Bone marrow (tissue), 2 donors: ENCODE measurements at places on chromosomes 6 and 20.
A peak's percentile ranks its signal among the peaks of the same experiment; 100 is the strongest.

GRCh38 chr20:7893014-7893730 is 47.1 kb downstream of the HAO1 start:
- DNase-seq: no peak

DNA sequence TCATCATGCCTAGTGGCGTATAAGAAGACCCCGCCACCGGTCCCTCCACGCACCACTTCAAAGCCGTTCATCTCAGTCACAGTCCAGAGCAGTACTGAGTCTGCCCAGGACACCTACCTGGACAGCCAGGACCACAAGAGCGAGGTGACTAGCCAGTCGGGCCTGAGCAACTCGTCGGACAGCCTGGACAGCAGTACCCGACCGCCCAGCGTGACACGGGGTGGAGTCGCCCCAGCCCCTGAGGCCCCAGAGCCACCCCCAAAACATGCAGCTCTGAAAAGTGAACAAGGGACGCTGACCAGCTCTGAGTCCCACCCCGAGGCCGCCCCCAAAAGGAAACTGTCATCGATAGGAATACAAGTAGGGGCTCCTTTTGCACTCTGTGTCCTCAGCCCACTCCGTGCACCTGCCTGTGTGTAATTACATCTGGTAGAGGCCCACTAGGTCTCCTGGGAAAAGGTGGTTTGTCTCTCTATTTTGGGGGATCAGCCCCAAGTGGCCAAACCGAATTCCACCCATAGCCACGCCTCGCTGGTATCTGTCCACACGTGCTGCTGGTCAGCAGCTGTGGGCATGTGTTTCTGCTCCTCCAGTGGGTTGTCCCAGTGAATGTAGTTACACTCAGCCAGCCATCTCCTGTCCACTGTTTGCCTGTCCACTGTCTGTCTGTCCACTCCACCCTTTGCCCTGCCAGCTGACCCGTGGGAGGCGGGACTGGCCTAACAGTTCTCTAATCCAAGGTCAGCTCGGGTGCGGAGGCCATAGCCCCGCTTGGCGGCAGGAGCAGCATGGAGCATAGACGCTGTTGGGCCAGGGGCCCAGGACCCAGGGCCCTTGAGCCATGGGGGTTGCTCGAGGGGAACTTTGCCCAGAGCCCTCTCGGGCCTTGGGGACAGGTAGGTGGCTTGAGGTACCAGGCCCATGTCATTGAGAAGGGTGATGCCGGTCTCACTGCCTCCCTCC is 44.3 kb upstream of the MYL9 start:
- DNase-seq: no peak

- no peak for DNase-seq
These were observed 20.8 kb downstream of the MUC22 start for GRCh38 chr6:31031095-31031494.

DNA sequence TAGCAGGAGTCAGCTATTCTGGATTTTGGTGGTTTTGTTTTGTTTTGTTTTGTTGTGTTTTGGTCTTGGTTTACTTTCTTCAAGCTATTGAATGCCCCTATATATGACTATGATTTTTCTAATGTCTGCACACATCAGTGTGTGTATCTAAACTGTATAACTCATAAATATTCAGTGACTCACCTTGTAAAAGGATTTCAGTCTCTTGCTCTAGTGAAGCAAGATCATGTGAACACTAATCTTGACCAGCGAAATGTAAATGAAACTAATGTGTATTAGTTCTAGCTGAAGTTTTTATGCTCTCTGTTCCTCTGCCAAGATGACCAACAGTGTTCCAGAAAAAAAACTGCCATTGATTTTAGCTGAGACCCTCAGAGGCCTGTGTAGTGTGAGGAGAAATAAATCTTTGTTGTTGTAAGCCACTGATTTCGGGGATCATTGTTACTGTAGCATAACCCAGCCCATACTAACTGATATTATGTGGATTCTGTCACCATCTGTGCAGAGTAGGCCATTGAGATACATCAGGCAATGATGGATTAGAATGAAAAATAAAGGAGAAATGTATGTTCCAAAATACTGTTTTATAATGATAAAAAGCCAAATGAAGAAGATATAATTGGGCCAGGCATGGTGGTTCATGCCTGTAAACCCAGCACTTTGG is 11.5 kb upstream of the BTBD9 start:
- no peak for DNase-seq

DNA sequence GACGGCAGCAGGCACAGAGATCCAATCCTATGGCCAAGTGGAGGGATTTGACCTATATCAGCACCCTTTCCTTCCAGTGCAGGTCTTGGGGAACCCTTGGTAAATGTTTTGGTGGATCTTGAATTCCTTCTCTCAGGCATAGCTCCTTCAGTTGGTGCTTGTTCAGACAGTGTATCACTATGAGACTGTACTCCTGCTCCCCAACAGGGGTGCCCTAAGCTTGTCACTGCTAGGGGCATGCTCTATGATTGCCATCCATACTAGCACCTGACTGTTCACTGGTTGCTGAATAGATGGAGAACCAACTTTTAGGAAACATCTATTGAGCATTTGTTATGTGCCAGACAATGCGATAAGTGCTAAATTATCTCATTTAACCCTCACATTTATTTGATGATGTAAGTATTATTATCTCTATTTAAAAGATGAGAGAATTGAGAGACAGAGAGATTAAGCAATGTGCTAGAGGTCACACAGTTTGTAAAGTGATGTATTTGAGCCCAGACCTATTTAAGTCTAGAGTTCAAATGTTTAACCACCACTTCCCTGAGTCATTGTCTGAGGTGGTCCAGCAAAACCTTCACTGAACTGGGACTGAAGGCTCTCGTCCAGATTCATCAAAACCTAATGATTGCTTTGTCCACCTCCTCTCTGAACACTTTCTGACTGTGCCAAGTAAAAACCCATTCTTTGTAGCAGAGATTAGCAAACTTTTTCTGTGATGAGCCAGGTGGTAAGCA is 34.3 kb downstream of the ADGRF1 start:
- no peak for DNase-seq

GRCh38 chr6:99603421-99604165 is 3.0 kb upstream of the PRDM13 start:
- DNase-seq: no peak

- DNase-seq: no peak
These were observed 64.7 kb downstream of the SASH1 start for GRCh38 chr6:148407372-148407771.

DNA sequence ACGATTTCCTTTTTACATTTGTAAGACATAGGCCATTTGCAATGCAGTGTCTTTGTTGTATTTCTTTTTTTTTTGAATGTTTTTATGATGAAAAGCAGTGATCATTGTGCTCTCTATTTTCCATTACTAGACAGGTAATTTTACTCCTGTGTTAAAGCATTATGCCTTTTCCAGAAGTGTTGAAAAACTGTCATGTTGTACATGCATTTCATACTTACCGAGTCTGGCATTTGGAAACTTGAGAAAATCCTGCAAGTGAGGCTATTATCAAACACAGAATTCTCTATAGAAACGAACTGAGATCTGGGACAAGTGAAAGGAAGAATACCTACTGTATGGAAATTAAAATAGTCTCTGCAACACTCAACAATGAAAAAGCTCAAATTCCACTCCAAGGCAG is 78.6 kb upstream of the CNR1 start:
- DNase-seq: no peak

- DNase-seq: no peak
These were observed 161.0 kb downstream of the DHX35 start for GRCh38 chr20:39123185-39123557.

- DNase-seq: no peak
These were observed 302.7 kb upstream of the ZFP64 start for GRCh38 chr20:52494244-52494643.

- DNase-seq: no peak
These were observed 16.8 kb downstream of the FOXC1 start for GRCh38 chr6:1626481-1626880.

- no peak for DNase-seq
These were observed 10.5 kb upstream of the EPB41L2 start for GRCh38 chr6:131073577-131073976.

- DNase-seq: no peak
These were observed 39.0 kb upstream of the PLN start for GRCh38 chr6:118509009-118509617.

- DNase-seq: peak; percentile 71
These were observed 11.5 kb upstream of the SNHG17 start for GRCh38 chr20:38446441-38447209.

DNA sequence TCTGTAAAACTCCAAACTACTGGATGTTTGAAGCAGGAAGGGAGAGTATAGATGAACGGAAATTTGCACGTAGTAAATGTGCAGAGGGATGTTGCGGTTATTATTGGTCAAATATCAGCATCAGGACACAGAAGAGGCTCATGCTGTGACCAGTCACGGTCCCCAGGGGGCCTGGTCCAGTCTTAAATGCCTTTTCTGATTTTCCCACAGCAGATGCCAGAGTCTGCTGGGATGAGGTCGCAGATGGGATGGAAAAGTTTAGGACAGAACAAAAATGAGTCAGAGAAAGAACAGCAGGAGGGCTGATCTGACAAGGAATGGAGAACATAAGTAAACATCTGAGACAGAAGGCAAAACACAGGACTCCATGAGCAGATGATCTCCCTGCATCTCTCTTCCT is 11.7 kb upstream of the SIRPG start:
- DNase-seq: no peak

DNA sequence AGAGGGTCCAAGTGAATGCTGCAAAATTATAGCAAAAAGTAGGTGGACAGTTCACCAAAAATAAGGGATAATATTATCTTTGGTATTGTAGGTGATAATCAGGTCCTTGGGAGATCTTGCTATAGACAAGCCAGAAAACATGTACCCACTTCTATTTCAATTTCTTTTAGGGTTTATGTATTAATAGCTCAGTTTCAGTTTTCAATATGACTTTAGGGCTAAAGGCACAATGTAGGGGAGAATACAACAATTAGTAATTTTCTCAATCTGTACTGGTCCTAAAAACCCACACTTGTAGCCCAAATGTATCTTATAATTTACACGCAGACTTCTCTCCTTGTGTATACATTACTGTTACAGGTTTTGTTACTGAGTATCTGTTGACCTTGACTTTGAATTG is 307.0 kb upstream of the ID4 start:
- DNase-seq: no peak

DNA sequence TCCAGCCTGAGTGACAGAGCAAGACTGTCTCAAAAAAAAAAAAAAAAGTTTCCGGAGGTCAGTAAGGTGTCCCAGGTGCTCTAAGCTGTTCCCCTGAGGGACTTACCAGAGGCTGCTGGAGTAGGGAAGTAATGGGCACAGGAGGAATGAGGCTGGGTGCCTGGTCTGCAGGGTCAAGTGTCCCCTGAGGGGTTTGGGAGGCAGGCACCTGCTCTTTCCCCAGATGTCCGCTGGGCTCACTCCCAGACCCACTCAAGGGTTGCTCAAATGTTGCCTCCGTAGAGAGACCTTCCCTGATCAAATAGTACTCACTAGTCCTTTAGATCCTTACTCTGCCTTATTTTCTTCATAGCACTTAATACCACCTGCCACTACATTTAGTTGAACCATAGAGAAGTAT is 5.4 kb upstream of the MAPK13 start:
- DNase-seq: no peak

DNA sequence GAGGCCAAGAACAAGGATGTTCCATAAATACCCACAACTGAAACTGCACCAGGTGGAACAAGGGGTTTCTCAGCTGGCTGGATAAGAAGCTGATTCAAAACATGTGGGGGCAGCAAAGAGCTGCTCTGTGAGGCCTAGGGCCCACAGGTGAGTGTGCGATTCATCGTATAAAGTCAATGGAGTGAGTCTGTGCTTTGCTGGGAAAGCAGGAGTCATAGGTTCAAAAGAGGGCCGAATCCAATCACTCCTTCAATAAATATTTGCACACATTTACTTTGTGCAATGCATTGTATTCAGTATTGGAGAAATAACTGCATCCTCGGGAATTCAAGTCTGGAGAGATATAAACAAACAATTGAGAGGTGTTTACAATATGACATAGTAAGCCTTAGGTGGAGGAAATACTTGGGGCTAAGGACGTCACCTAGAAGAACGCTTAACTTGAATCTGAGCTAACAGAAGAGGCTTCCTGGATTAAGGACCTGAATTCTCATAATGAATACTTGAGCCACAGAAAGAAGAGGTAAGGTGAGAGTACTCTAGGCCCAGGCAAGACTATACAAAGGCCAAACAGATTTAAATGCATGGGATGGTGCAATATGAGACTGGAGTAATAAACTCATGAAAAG is 83.7 kb upstream of the TMEM30A start:
- DNase-seq: no peak

- DNase-seq: peak; percentile 31
These were observed 652.7 kb downstream of the PHF3 start for GRCh38 chr6:64288351-64288750.

DNA sequence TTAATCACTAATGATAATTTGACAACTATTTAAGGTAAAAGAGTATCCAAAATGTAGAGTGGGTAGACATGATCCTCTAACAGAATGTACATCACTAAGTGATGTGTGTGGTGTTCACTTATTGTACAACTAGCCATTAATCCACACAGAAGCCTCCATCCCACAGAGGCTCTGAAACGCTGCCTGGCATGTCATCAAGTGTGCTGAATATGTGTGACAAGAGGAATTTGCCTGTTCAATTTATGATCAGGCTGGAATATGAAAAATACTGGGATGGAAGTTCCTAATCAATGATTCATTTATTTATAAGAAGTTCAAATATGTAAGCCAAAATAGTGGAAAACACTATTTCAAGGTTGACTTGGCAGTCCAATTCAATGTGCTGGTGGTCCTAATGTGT is 72.4 kb downstream of the BACH2 start:
- DNase-seq: no peak

DNA sequence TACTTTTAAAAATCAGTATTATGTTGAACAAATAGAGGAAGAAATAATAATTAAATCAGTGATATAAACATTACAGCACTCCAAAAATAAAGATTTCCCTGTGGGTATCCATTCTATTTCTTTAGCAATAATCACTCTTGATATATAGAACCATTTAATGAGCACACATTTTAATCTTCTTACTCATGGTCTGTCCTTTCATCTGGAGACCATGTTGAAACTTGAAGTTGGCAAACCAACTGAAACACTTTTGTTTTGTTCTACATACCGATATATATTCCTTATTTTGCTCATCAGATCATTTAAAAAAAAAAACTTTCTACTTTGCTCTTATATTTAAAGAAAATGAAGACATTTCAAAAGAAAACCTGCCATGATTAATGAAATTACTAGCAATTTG is 13.4 kb downstream of the C6orf58 start:
- DNase-seq: no peak

GRCh38 chr6:133873538-133873937 is 15.4 kb upstream of the TCF21 start:
- no peak for DNase-seq

- DNase-seq: no peak
These were observed 2.3 kb downstream of the DNAAF9 start for GRCh38 chr20:3405139-3405538.

DNA sequence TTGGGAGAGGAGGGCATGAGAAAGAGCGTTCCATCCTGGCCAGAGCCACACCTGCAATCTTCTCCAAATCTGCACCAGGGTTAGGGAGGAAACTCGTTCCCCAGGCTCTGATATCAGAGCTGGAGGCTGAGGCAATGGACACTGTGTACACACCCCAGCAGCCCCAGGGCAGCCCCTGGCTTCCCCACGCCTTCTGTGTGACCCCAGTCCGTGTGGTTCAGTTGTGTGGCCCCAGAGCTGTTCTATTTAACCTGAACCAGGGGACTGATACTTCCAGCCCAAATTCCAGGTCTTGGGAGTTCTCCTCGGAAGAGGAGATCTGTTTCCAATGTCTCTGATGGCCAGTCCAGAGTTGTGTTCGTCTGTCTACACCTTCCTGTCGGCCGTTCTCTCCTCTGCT is 242.6 kb upstream of the EXOC2 start:
- no peak for DNase-seq

GRCh38 chr6:165854061-165854862 is 191.2 kb upstream of the PDE10A start:
- no peak for DNase-seq

- no peak for DNase-seq
These were observed 1.9 kb upstream of the VGLL2 start for GRCh38 chr6:117263353-117263927.
